Hematopoietic multipotent progenitor cell (in vitro differentiated cells): ENCODE measurements at places on chromosomes 12 and 14.

DNA sequence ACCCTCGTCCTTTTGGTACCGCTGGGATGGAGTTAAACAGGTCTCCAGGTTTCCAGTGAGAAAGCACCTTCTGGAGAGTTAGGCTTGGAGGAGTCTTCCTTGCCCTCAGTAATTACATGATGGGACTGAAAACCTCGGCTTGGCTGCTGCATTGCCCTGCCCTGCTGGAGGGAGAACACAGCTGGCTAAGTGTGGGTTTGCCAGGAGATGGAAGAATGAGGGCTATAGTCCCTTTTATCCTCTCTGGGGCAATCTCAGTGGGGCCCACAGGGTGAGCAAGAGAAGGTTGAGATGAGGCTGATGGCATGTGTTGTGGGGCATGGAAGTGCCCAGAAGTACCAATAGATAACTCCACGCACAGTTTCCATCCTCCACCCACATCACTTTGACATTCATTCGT, 23.2 kb upstream of the MEG3 start:
- DNase-seq = no peak

GRCh38 chr14:91228112-91229004, 16.1 kb downstream of the GPR68 start:
- DNase-seq = no peak

GRCh38 chr12:94851396-94852028, 152.0 kb downstream of the NDUFA12 start:
- DNase-seq = no peak

- DNase-seq = no peak
Measured at GRCh38 chr12:11609045-11609444, 40.4 kb upstream of the ETV6 start.

GRCh38 chr14:23910101-23910875, 43.3 kb upstream of the DHRS4 start:
- no peak for DNase-seq

GRCh38 chr12:115191342-115191741, 507.4 kb upstream of the TBX3 start:
- no peak for DNase-seq

DNA sequence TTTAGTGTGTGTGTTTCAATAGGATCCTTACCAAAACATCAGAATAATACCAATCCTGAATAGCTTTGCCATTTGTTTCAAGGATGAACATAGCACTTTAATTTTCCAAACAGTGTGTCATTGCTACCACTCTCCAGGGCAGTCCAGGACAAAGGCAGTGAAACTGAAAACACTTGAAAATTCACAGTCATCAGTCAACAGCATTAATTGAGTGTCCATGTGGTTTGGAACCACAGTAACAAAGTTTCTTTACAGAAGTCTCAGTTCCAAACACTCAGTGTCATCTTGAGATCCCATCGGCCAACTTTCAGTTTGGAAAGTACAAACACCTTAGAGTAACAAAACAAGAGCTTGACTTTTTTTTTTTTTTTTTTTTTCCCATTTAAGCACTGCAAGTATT, 228.4 kb upstream of the SOX5 start:
- no peak for DNase-seq

DNA sequence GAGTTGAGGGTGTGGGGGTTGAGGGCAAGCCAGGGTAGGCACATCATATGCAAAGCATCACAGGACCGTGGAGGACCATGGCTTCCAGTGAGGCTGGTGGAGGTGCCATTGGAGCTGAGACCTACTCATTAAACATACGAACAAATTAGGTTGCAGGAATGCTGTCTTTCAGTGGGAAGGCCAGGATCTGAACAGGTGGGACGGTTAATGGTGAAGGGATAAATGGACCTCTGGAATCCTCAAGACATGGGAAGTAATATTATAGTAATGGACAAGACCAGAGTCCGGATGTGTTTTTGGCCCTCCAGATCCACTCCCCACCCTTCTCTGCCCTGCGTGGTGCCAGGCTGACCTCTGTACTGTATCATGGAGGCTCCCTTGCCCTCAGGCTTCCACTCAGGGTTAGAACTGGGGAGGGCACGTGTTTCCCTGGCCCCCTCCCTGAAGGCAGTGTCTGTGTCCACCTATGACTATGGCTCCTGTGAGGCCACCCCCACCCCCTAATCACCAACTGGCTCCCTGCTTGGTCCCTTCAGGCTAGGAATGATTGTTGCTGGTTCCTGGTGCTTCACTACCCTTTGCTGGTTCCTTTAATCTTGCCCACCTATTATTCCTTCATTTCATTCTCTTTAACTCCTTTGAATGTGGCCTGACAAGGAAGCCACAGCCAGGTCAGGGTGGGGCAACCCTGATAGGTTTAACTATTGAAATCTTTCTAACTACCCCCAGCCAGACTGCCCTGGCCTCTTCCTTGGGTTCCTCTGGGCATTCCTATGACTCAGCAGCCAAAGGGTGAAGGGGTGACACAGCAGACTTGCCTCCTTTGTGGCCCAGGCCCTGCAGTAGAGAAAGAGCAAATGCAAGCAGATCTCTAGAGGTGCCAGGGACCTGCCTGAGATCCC, 10.7 kb downstream of the DHRS2 start:
- peak; percentile 31 for DNase-seq

GRCh38 chr12:124923905-124924734, 9.7 kb upstream of the UBC start:
- no peak for DNase-seq

- DNase-seq = no peak
Measured at GRCh38 chr12:104136577-104136976, 1.4 kb downstream of the NFYB start.
